Left ventricle myocardium superior (tissue), 1 donor: ENCODE measurements at places on chromosomes 1 and 21. TPM values are rescaled to one million over a fixed set of nuclear protein-coding genes. Genes with fewer than 3 reads are reported as not detected.

- no peak for DNase-seq
Measured at GRCh38 chr1:221101807-221102605, 222.8 kb downstream of the HLX start.

GRCh38 chr1:56397811-56398231 lies 181.5 kb downstream of the PLPP3 start:
- DNase-seq, result no peak

DNA sequence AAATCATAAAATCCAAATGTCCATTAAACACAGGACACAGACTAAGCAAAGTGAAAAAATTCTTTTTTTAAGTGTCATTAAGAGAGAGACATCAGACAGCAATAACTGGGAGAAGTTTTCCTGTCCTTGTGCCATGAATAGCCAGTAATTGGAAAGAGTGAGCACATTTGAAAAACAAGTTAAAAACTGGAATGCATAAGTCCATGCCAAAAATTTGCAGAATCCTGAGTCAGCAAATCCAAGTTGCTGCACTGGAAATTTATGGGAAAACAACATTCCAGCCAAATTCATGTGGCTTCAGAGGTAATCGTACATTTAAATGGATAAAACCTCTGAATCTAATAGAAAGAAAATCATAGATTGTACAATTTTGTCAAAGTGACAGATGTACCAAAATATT lies 291.4 kb downstream of the LRRC40 start:
- no peak for DNase-seq

DNA sequence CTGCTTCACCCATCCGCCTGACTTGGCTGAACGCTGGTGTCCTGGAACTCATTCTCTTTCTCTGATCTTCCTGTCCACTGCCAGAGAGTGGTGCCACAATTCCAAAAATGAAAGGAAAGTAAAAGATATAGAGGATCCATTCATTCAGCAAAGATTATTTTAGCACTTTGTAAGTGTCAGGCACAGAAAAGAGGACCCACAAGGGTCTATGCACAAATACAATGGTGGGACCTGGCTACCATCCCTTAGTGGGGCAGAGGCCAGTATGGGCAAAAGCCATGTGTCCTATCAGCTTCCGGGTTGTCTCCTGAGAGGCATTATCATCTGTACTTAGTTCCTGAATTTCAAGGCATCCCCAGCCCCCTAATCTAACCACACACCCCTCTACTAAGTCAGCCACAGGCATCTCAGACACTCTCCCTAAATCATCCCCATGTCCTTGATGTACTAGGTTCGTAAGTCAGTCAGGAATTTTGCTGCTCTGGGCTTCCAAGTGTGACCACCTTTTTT lies 19.0 kb downstream of the SSR2 start:
- no peak for DNase-seq

- DNase-seq, result no peak
Measured at GRCh38 chr1:95876276-95876675, 642.3 kb downstream of the RWDD3 start.

DNA sequence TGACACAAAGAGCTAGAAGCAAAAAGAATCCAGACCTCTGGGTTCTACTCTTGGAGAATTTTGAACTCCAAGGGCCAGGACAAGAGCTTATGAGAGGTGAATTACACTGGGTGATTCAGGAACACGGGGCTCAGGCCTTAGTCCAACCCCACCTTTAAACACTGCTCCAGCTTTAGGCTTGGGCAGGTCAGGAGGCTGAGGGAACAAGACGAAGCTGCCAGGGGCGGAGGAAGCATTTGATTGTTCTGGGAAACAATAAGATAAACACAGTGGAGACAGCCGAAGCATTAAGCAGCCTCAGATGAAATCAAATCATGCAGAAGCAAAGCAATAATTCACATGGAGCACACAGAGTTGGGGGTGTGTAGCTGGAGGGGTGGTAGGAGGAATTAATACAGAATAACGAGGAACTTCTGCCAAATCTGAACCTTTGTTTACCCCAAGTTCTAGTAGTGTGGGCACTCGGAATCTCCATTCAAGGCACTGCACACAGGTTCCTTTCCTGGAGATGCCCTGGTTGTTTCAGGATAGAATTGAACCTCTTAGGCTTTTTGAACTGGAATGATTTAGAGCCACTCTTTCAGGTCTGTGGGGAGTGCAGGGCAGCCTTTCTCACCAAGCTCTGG lies 93.2 kb downstream of the PLXNA2 start:
- no peak for DNase-seq

DNA sequence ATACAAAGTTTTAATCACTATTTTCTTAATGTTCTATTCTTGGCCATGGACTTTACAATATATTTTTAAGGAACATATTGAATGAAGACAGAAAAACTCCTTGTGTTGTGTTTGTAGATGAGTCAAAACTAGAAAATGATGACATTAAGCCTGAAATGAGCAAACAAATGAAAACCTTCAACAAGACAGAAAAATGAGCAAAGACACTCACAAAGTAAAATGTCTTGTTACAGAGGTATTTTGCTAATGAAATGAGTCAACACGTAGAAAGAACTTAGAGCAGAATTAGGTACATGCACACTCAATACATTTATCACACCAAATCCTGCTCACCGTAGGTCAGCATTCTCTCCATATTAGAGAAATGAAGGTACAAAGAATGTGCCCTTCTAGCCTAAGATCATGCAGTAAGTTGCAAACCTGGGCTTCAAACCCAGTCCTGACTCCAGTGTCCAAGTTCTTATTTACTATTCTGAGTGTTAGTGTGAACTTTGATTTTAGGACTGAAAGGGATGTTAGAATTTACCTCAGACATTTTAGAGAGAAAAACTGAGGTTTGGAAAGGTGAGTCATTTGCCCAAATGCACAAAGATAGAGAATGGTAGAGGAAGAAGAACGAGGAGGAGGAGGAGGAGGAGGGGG lies 133.9 kb upstream of the SGIP1 start:
- no peak for DNase-seq

DNA sequence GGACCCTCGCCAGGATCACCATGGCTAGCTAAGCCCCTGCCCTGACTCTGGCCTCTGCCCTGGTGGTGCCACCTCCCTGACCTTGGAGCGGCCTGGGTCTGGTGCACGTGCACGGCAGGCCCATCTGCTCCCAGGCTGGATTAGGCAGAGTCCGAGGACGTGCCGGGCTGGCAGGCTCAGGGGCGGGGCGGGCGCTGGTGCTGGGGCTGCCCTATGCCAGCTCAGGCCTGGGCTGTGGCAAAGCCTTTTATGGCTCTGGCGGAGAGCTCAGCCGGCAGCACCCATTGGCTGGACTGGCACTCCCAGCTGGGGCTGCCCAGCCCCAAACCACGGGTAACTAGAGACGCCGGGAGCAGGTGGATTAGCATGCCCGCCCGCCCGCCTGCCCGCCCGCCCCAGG lies 17.1 kb upstream of the EDN2 start:
- DNase-seq, result peak; percentile 55

DNA sequence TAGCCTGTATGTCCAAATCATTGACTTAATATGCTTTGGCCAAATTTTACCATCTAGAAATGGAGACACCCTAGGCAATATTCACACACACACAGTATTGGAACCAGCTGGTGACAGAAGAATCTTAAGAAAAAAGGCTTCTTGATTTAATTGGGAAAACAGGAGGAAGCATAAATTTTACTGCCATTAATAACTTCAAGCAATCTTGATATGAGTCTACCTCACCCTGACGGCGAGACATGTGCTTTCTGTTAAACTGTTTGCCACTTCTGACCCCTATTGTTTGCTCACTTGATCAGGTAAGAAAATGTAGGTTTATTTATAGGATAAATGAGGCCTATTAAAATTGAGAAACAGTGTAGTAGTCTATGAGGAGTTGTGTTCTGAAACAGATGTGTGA lies 73.2 kb downstream of the KIFAP3 start:
- no peak for DNase-seq

Gene PTPRU
- total RNA-seq, result 19.2 TPM

Gene RPS6KA1
- total RNA-seq, result 4.6 TPM
